ENCODE measurements at places on chromosomes 2 and 18.

DNA sequence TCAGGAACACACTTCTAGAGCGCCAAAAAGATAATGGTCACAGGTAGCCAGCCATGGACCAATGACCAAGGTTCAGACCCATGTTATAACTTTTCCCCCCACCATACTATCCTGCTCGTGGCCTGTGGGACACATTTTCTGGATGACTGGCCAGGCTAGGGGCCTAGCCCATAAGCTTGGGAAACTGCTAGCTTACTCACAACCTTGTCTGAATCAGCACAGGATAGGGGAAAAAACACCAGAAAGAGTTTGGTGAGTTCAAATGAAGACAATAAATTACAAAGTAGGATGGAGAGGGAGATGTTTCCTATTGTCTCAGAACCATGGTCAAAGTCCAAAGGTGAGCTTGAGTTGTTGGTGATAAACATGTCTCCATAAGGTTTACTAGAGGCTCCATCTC is 156.3 kb upstream of the CCDC68 start:
- no peak for DNase-seq

- no peak for DNase-seq
Observed at GRCh38 chr2:219731173-219731572, 103.7 kb downstream of the SLC4A3 start.

DNA sequence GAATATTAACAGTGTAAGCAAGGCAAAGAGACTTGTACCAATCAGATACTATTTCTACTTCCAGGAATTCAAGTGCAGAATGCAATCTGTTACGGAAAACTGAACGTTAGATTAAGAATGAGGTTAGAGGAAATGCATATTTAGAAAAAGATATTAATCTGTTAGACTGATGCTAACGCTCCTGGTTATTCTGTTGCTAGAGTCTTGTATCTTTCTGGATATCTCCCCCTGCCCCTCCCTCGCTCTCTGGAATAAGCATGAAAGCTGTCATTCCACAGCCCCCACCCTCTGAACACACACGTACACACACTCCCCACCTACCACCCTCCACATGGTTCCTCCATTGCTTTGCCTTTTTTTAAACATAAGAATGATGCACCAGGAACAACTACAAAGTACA is 24.1 kb downstream of the FIGN start:
- DNase-seq: no peak

- no peak for DNase-seq
Observed at GRCh38 chr18:63883617-63884016, 3.9 kb upstream of the SERPINB2 start.

- no peak for DNase-seq
Observed at GRCh38 chr2:233813236-233814055, 35.3 kb downstream of the MROH2A start.
